ENCODE measurements at places on chromosomes 12 and 14.
A peak's percentile ranks its signal among the peaks of the same experiment; 100 is the strongest.

DNA sequence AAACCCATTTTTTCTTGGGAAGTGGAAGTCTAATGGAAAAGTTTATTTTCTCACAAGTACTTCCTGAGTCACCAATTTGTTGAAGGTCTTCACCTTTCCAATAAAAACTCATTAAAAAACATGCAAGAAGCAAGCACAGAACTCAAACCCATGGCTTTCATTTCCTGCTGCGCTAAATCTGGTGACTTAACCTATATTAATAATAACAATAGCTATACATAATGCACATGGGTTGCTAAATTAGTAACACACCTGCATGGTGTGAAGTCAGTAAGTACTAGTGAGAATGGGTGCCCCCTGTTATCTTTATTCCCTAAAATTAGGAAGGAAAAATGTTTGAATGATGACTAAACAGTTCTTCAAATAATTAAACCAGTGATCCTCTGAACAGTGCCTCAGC is 52.3 kb downstream of the PPP2R5C start:
- DNase-seq = no peak

DNA sequence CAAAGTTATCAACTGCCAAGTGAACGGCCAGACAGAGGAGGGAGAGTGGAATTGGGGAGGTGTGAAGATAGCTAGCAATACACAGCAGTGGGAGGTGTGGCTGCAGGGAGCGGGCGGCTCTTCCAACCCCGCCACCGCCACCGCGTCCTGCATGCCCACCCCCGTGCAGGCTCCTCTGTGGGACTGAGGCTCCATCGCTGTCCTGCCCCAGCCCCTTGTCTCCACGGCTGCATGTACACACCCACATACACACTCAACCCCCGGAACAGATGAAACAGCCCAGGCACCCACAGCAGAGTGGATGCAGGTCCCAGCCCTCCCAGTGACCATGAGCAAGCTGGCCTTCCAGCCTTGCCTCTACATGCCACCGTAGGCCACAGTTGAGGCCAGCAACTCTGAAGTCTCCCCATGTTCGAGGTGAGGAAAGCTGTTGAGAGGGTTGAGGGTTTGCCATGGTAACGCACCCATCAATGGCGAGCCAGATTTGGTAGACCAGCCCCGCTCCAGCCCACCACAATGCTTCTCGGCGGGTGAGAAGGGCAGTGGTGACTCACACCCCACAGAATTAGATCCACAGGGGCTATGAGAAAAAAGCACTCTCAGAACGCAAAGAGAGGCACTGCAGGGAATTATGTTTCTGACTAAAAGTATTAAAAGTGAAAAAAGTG is 39.3 kb downstream of the PITPNM2 start:
- peak; percentile 52 for DNase-seq

GRCh38 chr14:68133856-68134255 is 314.3 kb downstream of the RAD51B start:
- DNase-seq = no peak

DNA sequence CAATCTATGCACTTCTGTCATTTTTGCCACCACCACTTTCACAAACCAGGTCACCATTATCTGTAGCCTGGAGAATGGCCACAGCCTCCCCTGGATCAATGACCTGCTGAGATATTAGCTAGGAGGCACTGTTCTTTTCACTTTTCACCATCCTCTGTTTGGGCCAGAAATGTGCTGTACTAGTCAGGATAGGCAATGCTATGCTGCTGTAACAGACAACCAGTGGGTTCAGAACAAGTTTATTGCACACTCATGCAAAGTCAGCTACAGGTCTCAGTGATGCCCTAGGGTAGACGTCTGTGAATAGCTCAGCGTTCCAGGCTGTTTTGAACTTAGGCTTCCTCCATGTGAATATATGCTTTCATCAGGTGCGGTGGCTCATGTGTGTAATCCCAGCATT is 231.5 kb downstream of the SUDS3 start:
- no peak for DNase-seq

GRCh38 chr14:42541535-42542001 is 934.9 kb downstream of the LRFN5 start:
- DNase-seq = no peak

- no peak for DNase-seq
Measured at GRCh38 chr12:105018012-105018411, 31.9 kb downstream of the NOPCHAP1 start.

- peak; percentile 63 for DNase-seq
Measured at GRCh38 chr12:47819138-47819895, 386 bp downstream of the HDAC7 start.

DNA sequence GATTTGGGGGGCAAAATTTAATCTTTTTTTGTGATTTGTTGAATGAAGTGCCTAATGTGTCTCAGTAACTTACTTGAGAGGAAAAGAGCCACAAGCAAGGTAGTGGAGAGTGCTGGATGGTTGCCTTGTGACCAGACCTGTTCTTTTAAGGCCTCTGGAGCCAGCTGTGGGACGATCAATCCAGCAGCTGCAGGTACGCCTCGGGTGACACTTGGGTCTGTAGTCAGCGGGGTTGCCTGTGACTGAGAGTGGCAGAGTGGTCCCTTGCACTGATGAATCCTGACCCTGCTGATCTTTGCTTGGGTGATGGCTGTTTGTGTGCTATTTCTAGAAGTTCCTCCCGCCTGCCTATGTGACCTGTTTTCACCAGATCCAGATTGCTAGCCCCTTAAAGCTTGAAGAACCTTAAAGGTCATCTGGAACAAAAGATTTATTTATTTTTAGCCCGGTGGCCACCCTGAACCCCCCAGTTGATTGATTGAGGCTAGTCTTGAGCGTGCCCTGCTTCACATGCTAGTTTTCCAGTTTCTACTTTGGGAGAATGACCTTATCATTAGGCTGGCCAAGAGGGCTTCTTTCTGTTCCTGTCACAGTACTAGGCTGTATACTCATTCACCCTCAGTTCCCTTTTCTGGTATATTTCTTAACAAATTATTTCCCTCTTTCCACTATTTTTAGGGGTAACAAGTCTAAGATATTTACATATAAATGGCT is 23.2 kb downstream of the PRKCH start:
- DNase-seq = no peak

GRCh38 chr12:2547273-2548044 is 247.3 kb upstream of the FKBP4 start:
- no peak for DNase-seq

DNA sequence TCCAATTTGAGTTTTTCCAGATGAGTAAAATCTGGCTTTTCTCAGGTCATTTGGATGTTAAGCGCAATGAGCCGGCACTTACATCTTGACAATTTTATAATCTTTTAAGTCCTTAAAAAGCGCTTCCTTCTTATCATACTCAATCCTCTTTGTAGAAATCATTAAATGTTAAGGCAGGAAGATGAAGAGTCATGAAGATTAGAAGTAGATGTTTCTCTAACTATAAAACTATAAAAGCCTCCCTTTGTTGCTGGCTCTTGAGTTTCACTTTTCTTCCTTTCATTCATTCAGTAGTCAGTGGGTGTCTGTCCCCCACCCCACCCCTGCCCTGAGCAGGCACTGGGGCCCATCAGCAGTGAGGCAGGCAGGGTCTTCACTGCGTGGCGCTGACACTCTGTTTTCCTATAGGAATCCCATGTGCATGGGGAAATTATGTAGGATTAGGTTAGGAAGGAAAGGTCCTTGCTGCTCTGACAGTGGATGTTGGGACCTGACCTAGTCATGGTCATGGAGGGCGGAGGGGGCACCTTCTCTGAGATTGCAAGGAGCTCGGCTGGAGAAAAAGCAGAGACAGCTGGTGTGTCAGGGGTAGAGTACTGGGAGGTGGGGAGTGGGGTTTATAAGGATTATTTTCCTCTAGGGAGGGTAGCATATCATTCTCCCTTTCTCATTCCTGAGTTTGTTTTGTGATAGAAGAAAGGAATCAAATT is 65.8 kb downstream of the CCDC92 start:
- no peak for DNase-seq

- no peak for DNase-seq
Measured at GRCh38 chr14:73667854-73668253, 23.1 kb downstream of the DNAL1 start.
